Left lung (tissue), 14 donors: ENCODE measurements at places on chromosomes 1 and 21.

GRCh38 chr1:225772848-225773247 is 4.8 kb upstream of the SRP9 start:
- no peak for DNase-seq

- DNase-seq: peak; percentile 93
Observed at GRCh38 chr21:44892536-44893277, 19.2 kb upstream of the PTTG1IP start.

DNA sequence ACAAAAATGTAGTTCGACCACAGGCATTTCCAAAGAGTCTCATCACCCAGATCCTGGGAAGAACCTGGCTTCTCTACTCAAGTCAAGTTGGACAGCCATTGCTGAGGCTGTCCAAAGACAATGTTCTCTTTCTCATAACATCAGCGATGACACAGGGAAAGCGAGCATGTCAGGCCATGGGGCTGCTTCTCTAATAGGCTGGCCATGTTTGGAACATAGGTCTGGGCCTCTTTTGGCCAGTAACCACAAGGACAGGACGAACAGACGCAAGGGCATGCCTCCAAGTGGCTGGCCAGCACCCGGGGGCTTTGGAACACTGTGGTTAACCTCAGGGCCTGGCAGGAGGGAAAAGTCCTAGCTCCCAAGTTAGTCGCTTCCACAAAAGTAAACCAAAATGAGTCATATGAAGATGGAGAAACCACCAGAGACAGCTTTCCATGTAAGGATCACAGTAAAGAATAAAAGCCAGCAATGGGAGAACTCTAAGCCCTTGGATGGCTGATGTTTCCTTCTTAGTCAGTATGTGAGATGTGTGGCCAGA is 80.6 kb upstream of the SLC44A3 start:
- DNase-seq: peak; percentile 58

DNA sequence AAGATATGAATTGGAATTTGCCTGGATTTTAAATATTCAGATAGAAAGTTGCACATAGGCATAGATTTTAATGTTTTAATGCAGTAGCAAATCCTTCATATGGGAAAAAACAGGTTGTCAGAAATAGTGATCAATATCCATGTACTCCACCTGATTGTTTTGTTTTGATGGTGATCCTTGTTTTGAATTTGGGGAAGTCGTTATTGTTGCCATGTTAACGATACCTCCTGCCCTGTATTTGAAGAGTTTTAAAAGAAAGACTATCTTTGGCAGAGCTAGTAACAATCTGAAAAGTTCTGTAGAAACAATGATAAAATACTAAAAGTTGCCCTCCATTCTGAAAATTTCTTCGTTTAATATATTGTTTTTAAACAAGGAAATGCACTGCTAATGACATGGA is 1.1 kb downstream of the CEP350 start:
- no peak for DNase-seq

DNA sequence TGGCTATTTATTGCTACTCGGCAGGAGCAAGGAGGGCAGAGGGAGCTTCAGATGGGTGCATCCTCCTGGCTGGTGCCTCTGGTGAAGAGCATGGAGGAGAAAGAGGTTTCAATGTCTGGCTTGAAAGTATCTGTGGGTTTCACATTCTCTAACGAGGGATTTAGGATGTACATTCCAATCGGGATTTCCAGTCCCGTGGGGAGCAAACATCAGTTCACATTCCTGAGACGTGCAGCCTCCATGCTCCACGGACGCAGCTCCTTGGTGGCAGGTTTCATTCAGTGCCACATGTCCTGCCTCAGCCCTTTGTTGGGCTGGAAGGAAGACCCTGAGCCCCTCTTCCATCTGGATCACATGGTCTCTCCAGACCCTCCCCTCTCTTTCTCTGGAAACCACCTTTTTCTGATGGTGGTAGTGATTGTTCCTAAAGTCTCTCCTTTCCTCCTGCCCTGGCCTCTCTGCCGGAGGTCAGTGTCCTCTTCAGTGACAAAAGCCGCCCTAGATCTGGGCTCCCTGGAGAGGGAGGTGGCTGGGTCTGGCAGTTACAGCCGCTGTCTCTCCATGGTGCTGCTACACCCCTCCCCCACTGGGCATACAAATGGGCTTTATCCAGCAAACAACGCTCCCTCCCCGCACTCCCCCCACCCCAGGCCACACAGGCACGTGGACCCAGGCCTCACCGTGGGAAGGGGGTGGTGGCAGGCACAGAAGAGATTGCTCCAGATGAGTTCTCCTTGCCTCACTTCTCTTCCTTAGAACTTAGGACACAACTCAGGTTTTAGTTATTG is 826 bp upstream of the CA14 start:
- no peak for DNase-seq

DNA sequence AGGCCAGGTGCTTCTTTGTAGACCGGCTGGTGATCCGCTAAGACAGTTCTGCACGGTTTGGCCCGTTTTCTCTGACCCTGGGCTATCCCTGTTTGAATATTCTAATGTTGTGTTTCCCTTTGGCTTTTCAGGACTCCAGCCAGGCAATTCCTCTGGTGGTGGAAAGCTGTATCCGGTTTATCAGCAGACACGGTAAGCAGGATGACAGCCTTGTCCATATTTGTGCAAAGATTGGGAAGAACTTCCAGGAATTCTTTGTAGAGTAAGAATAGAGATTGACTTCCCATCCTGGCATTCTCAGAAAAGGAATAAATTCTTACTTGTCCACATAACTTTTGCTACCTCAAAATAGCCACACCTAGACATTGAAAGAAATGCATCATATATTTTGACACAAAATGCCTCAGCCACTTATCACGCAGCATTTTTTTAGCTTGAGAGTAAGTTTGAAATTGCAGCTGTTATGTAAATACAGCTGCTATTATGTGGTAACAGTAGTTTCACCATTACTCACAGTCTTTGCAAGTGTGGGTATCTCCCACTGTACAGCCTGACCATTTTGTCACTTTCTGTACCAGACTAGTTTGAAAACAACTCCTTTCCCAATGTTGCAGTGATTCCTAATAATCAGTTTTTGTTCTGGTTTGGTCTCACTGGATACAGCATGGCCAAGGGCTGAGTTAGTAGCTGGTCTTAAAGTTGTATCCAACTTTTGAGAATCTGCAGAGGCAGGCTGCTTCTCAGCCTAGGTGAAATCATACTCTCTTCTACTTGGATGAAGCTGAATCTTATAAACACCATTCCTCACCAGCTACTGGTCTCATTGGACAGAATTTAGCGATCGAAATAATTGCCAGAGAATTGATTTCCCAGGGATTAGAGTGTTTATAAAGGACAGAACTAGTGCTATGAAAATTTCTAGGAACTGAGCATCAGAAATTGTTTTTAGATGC is 40.0 kb upstream of the IKBKE start:
- DNase-seq: peak; percentile 7

DNA sequence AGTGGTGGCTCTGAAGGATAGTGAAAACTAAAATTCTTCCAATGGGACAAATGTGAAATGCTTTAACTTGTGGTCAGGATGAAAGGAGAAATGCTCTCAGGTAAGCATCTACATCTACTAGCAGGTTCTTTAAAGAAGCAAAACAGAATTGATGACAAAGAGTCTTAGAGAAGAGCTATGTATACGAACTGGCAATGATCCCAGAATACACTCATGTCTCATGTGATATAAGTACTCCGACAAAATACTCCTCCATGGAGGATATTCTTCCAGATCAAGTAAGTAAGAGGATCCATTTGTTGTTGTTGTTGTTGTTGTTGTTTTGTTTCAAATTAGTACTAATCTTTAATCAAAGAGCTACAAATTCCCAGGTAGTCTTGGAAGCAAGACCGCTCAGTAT is 174.0 kb upstream of the ATP1B1 start:
- no peak for DNase-seq

GRCh38 chr21:28590676-28591075 is 402.0 kb downstream of the LTN1 start:
- DNase-seq: no peak

- DNase-seq: peak; percentile 55
Observed at GRCh38 chr21:46404306-46404705, 54.4 kb upstream of the DIP2A start.

GRCh38 chr1:227792216-227793078 is 23.0 kb upstream of the PRSS38 start:
- DNase-seq: no peak

- DNase-seq: no peak
Observed at GRCh38 chr1:23913212-23913880, at the start of gene CNR2. Gene CNR2 (minus strand): TSS chr1:23913362. CDS start chr1:23875617, 37,745 bp downstream.

- no peak for DNase-seq
Observed at GRCh38 chr1:65269612-65270011, 39.7 kb upstream of the DNAJC6 start.

- DNase-seq: no peak
Observed at GRCh38 chr1:60762911-60763310, 319.4 kb upstream of the NFIA start.

DNA sequence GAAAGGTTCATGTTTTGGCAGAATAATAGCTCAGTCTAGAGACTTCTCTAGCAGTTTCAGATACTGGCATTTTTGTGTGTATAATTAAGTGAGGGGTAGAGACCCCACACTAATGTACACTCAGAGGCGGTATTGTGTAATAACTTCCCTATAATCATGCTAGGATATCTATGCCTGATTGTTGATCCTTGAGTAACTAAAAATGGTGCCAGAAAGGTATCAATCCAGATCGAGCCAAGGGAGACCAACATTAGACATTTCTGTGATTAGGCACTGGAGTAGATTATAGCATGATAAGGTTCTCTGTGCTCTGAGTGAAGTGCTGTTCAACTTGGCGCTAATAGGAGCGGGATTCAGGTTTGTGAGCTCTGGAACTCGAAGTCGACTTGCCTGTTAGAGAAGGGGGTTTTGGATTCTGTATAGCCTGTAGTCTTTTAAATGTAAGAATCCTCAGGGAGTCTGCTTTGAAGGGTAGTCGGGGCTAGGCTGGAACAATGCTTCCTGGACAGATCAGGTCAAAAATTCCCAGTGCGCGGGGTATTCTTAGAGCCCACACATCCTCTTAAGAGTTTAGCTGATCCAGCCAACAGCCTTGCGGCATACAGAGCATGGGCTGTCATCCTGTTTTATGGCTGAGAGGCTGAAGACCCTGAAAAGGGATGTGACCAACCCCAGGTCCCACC is 24.2 kb downstream of the MAN1C1 start:
- no peak for DNase-seq

GRCh38 chr1:220325306-220325995 is 53.2 kb upstream of the RAB3GAP2 start:
- no peak for DNase-seq

DNA sequence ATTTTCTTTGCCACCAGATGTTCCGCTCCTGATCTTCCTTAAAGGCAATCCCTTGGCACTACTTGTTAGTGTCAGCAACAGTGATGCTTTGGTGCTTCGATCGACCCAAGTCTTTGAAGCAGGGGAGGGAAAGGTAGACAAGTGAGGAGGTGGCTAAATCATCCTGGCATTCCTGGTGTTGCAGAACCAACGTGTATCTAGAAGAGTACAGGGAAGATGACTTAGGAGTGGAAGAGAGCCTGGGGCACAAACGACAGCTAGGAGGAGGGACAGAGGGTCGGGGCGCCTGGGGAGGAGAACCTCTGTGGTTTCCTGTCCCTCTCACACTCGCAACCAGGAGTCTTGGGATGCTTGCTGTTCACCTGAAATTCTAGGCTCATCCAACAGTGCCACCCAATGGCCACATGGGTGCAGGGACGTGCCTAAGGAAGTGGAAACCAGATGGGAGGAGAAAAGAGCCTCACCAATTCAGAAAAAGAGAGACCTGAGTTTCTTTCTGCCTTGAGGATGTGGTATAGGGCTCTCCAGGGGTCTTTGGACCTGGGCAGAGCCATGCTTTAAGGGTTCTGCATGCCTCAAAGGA is 9.5 kb upstream of the KCNA2 start:
- DNase-seq: no peak

DNA sequence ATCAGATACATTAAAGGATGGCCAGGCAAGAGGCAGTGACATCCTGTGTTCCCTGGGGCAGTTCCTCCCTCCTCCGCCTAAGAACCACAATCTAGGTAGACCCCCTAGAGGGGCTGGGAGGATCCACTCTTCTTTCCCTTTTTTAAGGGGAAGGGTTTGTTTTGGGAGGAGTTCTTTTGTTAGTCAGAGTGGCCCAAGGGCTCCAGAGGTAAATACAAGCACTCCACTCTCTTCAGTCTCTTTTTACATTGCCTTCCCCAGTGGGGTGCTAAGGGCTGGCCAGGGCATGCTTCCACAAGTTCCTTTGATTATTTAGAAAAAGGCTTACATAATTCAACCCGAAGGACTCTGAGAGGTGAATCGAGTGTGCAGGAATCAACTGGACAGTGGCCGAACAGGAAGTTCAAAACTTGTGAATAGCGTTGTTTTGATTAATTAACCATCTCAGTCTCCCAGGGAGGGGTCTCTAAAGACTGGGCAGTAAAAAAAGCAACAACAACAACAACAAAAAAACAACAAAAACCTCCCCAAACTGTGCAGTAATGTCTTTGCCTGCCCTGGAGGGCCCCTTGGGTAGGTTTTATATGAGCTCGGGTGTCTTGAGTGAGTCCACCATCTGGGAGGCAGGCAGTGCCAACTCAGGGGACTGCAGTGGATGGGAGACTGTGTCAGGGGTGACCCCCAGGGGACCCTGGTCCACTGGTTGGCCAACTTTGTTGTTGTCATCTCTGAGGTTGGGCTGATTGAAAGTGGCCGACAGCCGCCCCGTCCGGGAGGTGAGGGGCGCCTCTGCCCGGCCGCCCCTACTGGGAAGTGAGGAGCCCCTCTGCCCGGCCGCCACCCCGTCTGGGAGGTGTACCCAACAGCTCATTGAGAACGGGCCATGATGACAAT is 33.2 kb upstream of the ENO1 start:
- DNase-seq: no peak

DNA sequence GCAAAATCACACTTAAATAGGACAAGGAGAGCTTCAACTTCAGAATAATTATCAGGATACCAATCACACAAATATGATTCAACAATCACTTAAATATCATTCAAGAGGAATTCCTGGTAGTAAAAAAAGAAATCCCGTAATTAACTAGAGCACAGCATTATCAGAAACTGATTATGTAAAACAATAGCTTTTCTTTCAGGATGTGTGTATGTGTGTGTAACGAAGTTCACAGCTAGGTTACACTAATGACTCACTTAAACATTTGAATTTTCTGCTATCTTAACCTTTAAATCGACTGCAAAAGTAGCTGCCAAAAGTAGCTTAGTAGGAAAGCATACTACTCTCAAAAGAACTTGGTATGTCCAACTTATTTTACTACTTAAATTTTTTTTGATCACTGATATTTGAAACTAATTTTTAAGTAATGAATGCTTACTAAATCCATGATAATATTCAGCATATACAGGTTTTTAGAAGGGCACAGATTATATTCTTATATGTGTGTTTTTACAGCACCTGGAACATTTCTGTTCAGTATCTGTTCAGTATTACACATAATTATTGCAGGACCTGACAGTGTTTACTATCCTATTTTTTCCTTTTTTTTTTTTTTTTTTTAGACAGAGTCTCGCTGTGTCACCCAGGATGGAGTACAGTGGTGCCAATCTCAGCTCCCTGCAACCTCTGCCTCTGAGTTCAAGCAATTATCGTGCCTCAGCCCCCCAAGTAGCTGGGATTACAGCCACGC is 4.2 kb downstream of the RERE start:
- DNase-seq: no peak

- DNase-seq: no peak
Observed at GRCh38 chr21:31570824-31571566, 88.5 kb upstream of the SOD1 start.
